ENCODE measurements at places on chromosomes 7 and 10.

- no peak for DNase-seq
Observed at GRCh38 chr7:99120501-99120900, 23.4 kb downstream of the SMURF1 start.

GRCh38 chr7:17331891-17332501 lies 33.5 kb downstream of the AHR start:
- no peak for DNase-seq

DNA sequence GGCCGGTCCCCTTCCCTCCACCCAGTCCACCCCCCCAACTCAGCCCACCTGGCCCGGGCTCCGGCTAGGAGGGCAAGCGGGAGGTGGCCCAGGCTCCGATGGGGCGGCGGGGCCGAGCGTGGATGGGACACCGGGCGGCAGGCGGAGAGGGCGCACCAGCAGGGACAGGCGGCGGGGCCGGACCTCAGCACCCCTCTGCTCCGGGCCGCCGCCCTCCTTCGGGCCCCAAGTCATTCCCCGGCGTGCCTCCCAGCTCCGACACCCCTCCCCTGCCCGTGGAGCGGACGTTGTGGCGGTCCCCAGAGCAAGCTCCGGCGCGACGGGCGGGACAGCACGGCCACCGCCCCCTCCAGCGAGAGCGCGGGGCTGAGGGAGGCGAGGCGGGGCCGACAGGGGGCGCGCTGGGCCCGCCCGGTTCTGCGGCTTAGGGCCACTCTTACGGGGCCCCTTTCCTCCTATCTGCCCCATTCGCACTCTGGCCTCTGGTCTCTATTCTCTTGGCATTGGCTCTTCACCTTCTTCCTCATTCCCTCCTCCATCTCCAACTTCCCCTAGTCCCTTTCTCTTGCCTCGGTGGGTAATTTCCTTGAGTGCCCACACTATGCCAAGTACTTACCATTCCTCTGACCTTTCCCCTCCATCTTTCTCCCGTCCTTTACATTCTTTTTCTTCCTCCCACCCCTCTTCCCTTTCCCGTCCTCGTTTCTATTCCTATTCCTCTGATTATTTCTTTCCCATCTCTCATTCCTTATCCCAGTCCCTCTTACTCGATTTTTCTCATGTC lies 701 bp upstream of the GBX1 start:
- DNase-seq, result peak; percentile 48

- DNase-seq, result no peak
Observed at GRCh38 chr7:16816824-16817223, 12.0 kb upstream of the AGR2 start.

GRCh38 chr7:70810558-70811139 lies 321.3 kb upstream of the GALNT17 start:
- DNase-seq, result no peak

DNA sequence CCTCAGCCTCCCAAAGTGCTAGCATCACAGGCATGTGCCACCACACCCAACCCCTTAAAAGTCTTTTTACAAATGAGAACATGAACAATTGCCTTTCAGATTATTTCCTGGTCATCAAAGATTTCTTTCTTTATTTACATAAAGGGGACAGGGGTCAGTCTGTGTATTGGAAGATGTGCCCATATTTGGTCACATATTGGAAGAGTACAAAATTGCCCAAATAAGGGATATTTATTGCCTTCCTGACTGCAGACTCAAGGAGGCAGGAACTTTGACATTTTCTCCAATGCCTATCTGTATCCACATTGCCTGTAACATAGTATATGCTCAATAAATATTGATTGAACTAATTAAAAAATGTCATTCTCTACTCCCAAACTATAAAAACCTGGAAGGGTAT lies 25.9 kb upstream of the HERPUD2 start:
- no peak for DNase-seq

GRCh38 chr7:32005577-32005976 lies 64.6 kb downstream of the PDE1C start:
- DNase-seq, result no peak

GRCh38 chr10:86447432-86447831 lies 74.2 kb downstream of the WAPL start:
- no peak for DNase-seq

DNA sequence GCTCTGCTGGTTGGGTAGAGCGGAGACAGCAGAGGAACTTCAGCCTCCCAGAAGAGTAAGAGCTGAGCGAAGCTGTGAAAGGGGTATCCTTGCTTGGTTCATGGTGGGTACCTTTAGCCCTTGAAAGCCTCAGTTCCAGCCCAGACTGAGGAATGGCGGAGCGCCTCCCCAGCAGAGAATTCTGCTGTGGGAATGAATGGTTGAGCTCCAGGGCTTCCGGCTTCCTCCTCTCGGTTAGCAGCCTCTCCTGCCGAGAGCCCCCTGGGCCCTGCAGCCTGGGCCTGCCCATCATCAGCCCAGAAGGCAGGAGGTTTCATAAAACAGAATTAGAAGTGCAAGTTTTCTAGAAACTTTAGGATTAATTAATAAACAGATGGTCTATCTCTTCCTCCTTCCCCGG lies 79.9 kb upstream of the ANLN start:
- DNase-seq, result no peak

DNA sequence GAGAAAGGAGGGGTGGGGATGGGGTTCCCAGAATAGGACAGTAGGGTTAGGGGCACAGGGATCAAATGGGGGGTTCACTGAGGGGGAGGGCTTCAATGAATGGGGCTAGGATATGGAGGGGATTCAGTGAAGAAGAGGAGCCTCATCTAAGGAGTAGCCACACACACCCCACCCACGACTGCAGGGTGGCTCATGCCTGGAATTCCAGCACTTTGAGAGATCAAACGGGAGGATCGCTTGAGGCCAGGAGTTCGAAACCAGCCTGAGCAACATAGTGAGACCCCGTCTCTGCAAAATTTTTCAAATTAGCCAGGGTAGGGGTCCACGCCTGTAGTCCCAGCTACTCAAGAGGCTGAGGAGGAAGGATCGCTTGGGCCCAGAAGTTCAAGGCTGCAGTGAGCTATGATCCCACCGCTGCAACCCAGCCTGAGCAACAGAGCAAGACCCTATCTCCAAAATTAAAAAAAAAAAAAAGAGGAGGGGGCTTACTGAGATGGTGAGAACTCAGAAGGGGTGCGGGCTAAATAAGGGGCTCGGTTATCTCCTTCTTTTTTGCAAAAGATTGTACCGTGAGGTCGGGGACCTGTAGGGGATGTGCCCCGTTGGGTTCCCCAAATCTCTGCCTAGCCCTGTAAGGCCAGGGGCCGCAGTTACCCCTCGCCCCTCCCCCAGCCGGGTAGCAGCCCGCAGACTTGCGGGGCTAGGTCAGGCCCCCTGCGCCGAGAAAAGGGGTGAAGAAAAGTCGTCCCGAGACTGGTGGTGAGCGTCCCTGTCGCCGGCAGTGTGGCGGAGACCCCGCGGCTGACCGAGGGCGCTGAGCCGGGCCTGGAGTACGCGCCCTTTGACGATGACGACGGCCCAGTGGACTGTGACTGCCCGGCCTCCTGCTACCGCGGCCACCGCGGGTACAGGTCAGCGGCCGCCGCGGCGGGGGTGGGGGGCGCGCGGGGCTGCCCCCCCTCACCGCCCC lies 43.1 kb upstream of the HSPB1 start:
- no peak for DNase-seq

- no peak for DNase-seq
Observed at GRCh38 chr10:30282221-30282620, 66.9 kb downstream of the MTPAP start.

DNA sequence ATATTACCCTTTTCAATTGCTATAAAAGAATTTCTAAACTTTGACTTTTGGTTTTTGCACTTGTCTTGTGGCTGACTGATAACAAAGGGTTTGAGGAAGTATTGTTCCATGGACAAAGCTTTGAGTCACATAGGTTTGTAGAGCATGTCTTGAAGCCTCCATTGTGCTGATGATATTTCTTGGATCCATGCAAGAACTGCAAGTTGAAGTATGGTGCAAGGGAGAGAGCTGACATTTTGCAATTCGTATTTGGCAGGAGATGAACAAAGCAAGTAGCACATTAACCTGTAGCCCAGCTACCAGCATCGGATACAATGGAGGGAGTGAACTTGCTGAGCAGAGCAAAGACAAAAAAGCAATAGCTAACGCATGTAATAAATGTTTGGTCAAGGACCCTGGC lies 23.4 kb downstream of the MGAM2 start:
- no peak for DNase-seq

DNA sequence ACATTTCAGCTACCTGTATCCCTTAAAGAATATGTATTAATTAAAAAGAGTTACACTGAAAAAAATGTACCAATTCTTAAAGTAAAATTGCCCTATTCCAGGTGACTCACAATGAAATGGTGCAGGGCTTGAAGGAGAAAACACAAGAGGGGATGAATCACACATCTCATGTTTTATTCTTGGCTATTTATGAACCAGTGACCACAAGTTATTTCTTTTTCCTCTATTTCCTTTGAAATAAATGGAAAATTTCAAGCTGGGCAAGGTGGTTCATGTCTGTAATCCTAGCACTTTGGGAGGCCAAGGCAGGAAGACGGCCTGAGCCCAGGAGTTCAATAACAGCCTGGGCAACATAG lies 106.8 kb downstream of the UBE2H start:
- no peak for DNase-seq

GRCh38 chr7:48528646-48529045 lies 357.4 kb downstream of the ABCA13 start:
- no peak for DNase-seq

DNA sequence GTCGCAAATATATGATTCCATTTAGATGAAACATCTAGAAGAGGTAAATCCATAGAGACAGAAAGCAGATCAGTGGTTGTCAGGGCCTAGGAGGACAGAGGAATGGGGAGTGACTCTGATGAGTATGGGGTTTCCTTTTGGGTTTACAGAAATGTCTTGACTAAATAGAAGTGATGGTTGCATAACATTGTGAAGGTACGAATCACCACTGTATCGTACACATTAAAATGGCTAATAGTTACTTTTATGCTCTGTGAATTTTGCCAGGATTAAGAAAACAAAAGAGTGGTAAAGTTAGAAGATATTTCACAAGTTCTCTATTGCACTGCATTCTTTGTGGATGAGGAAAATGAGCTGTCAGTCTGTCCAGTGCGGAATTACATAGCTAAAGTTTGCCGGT lies 407.4 kb downstream of the KCNMA1 start:
- no peak for DNase-seq

GRCh38 chr7:135664046-135664589 lies 1.8 kb downstream of the STMP1 start:
- DNase-seq, result no peak

GRCh38 chr7:46545790-46546189 lies 624.7 kb upstream of the IGFBP3 start:
- DNase-seq, result no peak

GRCh38 chr10:100470367-100470766 lies 7.6 kb downstream of the WNT8B start:
- DNase-seq, result no peak

GRCh38 chr7:101405474-101406067 lies 42.9 kb downstream of the COL26A1 start:
- DNase-seq, result no peak

GRCh38 chr10:12036073-12036655 lies 6.4 kb downstream of the UPF2 start:
- no peak for DNase-seq

DNA sequence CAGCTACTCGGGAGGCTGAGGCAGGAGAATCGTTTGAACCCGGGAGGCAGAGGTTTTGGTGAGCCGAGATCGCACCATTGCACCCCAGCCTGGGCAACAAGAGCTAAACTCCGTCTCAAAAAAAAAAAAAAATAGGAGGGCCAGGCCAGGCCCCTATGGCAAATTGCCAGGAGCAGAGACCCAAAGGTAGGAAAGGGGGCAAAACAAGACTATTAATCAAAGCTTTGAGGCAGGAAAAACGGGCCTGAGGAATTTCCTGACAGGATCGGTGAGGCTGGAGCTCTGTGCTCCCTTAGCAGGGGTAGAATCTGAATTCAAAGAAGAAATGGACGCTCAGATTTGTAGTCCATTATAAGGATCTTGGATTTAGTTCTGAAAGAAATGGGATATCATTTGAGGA lies 2.8 kb upstream of the VOPP1 start:
- no peak for DNase-seq

- DNase-seq, result no peak
Observed at GRCh38 chr7:3238525-3239210, 62.4 kb upstream of the SDK1 start.

- DNase-seq, result peak; percentile 8
Observed at GRCh38 chr7:24283897-24284698, at the start of gene NPY. NPY (plus strand) TSS chr7:24284190; CDS start chr7:24285241, 1,051 bp downstream.

DNA sequence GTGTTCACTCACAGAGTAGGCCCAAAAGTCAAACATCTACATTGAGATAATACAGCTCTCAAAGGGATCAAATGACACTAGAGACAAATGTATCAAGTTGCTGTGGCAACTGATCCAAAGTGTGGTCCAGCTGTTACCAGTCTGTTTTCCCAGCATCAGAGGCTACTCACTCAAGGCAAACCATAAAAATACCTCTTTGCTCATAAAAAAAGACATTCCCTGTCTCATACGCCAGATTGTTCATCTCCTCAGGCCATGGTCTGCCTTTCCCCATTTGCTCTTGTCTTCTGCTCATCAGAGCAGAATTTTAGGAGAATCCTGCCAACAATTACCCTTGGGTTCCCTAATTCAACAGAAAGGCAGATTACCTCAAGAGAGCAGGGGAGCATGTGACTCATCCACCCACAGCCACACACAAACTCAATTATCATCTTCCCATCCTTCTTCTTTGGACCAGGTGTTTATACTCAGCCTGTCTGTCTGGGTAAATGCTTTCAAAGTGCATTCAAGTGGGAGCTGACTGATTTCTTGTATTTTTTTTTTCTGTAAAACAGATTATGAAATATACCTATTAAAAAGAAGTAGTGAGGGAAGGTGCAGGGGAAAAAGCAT lies 226.5 kb upstream of the HPS1 start:
- DNase-seq, result no peak

GRCh38 chr10:128000471-128001362 lies 93.8 kb downstream of the PTPRE start:
- no peak for DNase-seq

- no peak for DNase-seq
Observed at GRCh38 chr10:124289851-124290795, 128.6 kb downstream of the OAT start.

- peak; percentile 75 for DNase-seq
Observed at GRCh38 chr10:91163869-91164474, 56.5 kb upstream of the PCGF5 start.

DNA sequence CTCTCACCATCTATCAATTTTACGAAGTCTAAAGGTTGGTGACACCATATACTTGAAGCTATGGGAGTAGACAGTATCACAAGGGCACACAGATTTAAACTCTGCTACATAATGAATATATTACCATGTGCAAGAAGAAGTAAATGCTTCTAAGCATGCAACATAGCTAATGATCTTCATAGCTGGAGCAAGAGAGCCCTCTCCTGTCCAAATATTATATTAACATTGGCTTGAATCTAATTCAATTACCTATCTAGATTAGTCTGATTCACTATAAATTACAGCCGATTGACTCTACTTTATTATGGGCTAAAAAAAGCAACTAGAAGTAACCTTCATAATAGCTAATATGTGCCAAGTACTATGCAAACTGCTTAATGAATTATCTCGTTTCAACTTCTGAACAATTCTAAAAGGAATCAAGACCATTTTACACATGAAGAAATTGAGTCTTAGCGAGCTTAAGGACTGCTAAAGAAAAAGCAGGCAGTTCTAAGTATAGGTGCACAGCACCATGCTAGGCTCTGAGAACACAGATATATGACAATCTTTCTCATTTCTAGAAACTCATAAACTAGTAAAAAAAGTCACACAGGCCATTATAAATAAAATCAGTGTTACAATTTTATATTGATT lies 21.9 kb downstream of the FRA10AC1 start:
- DNase-seq, result no peak

GRCh38 chr7:74105992-74106391 lies 22.4 kb downstream of the LIMK1 start:
- no peak for DNase-seq

Data from activated CD4-positive, alpha-beta T cell treated with anti-CD3 and anti-CD28 coated beads for 4 hours (primary cell).